Cardiac septum (tissue), 1 donor: ENCODE measurements at places on chromosomes 11 and 22. TPM values are rescaled to one million over a fixed set of nuclear protein-coding genes. Genes with fewer than 3 reads are reported as not detected.

Gene GRIA4
- total RNA-seq = 0.43 TPM

Gene MIOX
- not detected for total RNA-seq

Gene POU2AF2
- not detected for total RNA-seq

DNA sequence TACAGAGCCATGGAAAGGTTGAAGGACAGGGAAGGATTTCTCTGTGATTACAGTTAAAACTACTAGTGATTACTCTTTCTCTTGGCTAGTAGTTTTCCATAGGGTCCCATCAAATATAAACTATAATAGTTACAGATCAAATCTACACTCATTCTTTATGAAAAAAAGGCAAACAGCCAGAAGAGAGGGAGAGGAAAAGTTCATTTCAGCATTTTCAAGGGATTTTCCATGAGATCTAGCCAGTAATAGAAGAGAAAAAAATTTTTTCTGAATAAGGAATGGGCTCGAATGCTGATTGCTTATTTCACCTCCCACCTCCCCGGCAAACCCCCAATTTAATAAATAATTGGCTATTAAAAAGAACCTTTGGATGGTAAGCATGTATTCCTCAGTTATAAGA is 74.8 kb upstream of the BLID start:
- no peak for DNase-seq

GRCh38 chr22:33544707-33545106 is 375.6 kb downstream of the LARGE1 start:
- DNase-seq = no peak

DNA sequence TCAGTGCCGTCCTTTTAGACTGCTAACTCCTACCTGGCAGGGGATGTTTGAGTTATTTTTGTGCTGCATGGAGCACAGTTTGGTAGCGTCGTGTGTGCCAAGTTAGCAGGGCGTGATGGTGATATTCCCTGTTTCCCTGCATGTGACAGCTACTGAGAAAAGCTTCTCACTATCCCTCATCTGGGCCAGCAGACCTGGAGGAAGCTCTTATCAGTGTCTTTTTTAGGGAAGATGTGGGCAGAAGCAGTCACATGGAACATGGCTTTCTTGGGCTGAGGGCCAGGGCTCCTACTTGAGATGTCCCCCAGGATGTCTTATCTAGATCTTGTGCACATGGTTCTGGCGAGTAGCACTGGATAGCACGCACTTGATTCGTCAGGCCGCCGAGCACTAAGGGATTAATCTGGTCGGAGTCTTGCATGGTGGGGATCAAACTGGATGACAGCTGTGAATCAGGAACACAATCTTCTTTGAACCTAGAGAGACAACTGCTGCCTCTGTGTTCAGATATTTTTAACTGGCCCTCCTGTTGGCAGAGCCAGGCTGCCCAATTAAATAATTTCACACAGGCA is 33.8 kb downstream of the TECTA start:
- DNase-seq = no peak

GRCh38 chr11:98835335-98835734 is 185.4 kb upstream of the CNTN5 start:
- DNase-seq = no peak

Gene TSGA10IP
- total RNA-seq = not detected

DNA sequence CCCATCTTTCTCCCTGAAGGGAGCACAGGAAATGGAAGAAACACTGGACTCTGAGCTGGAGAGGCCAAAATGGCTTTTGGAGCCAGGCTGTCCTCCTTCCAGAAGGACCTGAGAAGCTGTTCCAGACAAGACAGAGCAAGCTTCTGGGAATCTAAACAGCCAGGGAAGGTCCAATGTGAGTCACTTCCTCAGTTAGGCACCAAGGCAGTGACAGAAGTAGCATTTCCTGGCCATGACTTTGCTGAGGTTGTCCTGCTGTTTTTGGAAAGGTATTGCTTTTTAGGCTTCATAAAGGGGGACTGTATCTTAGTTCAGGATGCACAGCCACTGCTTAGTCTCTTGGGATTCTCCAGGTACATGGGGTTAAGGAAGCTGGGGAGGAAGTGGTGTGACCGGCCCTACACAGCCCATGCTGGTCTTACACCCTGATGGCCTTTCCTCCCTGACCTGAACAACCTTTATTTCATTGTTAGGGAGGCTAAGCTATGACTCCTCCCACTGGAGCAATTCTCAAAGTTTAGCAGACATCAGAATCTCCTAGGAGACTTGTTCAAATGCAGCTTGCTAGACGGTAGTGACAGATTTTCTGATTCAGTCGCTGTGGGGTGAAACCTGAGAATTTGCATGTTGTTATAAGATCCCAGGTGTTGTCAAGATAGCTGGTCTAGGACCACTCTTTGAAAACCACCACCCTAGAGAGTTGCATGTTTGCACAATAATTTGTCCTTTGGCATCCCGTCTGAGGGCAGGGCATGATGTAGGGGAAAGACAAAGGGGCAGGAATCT is 6.8 kb upstream of the INSC start:
- DNase-seq = no peak

DNA sequence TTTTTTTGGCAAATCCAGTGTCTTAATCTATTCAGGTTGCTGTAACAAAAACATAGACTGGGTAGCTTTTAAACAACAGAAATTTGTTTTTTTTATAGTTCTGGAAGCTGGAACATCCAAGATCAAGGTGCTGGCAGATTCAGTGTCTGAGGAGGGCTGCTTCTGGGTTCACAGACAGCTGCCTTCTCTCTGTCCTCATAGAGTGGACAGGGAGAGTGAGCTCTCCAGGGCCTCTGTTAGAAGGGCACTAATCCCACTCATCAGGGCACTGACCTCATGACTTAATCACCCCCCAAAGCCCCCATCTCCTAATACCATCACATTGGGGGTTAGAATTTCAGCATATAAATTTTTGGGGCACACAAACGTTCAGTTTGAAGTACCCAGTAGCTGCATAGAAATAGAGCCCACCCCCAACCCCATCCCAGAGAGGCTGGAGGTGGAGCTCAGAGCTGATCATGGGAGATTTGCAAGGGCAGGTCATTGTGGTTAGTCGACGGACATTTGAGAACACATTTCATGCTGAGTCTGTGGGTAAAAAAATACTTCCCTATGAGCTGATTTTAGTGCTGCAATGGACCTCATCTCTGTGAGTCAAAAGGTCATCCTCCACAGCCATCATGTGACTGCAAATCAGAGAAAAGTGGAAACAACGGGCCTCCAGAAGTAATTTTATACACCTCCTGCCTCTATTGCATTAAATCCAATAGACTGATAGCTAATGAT is 203.1 kb upstream of the CADM1 start:
- DNase-seq = no peak
